ENCODE measurements at places on chromosomes 6 and 20.

DNA sequence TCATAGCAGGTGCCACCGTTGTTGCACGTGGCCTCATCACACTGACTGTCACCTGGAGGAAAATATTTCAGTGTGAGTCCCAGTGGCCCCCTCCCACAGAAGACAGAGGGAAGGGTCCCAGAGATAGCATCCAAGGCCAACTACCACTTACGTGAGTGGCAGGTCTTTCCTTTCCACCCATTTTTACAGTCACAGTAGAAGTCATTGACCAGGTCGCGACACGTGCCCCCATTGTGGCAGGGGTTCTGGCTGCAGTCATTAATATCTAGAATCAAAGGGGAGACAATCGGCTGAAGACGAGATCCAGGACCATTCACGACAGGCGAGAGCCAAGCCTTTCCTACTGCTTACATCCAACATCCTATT is 28.6 kb downstream of the JAG1 start:
- no peak for DNase-seq

- DNase-seq = no peak
Measured at GRCh38 chr6:6895929-6896328, 211.8 kb upstream of the RREB1 start.

- no peak for DNase-seq
Measured at GRCh38 chr6:160258346-160259142, at the start of gene SLC22A2. TSS of gene SLC22A2 (minus strand) at chr6:160258821. CDS start at chr6:160258757, 64 bp downstream.

DNA sequence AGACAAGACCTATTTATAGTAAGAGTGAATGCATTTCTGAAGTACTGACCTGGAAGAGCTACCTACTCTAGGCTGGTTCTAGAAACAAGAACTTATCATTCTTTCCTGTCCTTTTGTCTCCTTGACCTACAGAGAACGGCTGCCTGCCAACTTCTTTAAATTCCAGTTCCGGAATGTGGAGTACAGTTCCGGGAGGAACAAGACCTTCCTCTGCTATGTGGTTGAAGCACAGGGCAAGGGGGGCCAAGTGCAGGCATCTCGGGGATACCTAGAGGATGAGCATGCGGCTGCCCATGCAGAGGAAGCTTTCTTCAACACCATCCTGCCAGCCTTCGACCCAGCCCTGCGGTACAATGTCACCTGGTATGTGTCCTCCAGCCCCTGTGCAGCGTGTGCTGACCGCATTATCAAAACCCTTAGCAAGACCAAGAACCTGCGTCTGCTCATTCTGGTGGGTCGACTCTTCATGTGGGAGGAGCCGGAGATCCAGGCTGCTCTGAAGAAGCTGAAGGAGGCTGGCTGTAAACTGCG is 8.3 kb downstream of the APOBEC2 start:
- no peak for DNase-seq

DNA sequence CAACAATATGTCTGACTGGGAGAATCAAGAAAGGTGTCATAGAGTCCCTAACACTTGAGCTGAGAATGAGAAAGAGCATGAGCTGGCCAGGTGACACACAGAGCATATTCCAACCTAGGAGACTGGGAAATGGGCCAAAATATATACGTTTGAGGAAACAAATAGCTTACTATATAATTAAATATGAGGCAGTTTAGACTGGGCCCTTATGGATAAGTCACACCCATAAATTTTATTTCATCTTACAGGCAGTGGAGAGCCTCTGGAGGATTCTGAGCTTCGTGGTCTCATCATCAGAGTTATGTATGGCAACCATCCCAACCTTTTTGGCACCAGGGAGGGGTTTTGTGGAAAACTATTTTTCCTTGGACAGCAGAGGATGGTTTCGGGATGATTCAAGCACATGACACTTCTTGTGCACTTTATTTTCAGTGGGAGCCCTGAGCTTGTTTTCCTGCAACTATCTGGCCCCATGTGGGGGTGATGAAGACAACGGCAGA is 12.9 kb upstream of the NQO2 start:
- DNase-seq = no peak

- no peak for DNase-seq
Measured at GRCh38 chr6:29777310-29777709, 50.3 kb upstream of the HLA-G start.

- no peak for DNase-seq
Measured at GRCh38 chr6:41326092-41326491, 9.3 kb upstream of the NCR2 start.
